ENCODE measurements at places on chromosomes 16 and 17.

- no peak for DNase-seq
Measured at GRCh38 chr17:15381707-15382106, 40.3 kb upstream of the TEKT3 start.

DNA sequence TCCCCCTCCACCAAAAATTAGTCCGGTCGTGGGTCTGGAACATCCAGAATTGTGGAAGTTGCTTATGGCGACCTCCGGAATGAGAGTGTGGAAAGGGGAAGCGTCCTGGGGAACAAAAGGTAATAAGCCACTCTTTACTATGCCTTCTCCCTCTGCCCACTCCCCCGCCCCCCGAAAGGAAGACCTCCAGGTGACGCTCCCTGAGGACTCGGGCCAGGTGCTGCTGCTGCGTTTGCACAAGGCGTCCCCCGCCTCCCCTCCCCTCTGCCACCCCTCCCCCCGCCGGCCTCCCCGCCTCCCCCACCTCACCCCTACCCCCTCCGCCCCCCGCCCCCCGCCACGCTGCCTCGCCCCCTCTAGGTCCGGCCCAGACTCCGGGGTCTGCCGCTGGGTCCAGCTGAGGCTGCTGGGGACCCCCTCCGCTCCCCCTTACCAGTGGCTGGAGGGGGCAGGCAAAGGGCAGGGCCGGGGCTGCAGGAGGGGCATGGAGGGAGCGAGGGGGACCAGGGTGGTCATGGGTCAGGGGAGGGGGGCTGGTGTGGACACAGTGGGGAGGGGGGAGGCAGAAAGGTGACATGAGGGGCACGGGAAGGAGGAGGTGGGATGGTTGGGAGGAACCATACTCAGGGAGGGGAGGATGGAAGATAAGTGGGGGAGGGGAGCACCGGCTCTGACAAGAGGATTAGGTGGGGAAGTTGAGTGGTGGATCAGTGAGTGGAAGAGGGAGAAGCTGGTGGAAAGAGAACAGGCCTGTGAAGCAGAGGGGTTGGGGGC lies 23.6 kb downstream of the ALOX12B start:
- no peak for DNase-seq

GRCh38 chr17:39903158-39903884 lies 15.1 kb downstream of the GSDMB start:
- no peak for DNase-seq

DNA sequence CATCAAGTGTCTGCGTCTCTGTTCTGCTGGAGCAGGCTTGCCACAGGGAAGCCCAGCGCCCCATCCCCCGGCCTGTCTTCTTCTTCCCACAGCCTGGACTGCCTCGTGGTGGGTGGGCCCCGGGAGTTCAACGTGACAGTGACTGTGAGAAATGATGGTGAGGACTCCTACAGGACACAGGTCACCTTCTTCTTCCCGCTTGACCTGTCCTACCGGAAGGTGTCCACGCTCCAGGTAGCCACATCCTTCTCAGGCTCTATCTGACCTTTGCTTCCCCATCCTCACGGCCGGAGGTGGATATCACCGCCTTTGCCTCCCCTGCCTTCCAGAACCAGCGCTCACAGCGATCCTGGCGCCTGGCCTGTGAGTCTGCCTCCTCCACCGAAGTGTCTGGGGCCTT lies 29.8 kb upstream of the ITGAX start:
- no peak for DNase-seq

All from NT2/D1 (cell line).